ENCODE measurements at places on chromosomes 11 and 22.
A peak's percentile ranks its signal among the peaks of the same experiment; 100 is the strongest.

DNA sequence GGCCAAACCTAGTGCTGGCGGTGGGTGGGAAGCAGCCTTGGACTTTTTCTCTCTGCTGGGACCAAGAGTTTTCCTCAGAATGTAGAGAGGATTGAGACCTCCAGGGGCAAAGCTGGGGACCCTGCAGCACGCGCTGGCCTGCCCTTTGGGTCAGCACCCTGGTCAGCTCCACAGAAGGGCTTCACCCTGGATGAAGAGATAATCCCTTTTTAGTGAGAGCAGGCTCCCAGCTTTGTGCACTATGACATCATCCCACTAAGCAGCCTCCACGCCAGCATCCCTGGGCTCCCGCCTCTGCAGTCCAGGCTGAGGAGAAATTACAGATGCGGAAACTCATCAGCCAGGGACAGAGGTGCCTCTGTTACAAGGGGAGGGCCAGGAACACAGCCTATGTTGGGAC is 23.5 kb downstream of the DRICH1 start:
- DNase-seq: peak; percentile 14

GRCh38 chr11:27241311-27242122 is 121.5 kb downstream of the CCDC34 start:
- DNase-seq: peak; percentile 69

GRCh38 chr22:46810856-46811786 is 48.7 kb downstream of the TBC1D22A start:
- DNase-seq: no peak

GRCh38 chr11:8192016-8192895 is 23.4 kb upstream of the RIC3 start:
- DNase-seq: peak; percentile 68

GRCh38 chr11:15800111-15800800 is 556.1 kb downstream of the SOX6 start:
- DNase-seq: peak; percentile 58

DNA sequence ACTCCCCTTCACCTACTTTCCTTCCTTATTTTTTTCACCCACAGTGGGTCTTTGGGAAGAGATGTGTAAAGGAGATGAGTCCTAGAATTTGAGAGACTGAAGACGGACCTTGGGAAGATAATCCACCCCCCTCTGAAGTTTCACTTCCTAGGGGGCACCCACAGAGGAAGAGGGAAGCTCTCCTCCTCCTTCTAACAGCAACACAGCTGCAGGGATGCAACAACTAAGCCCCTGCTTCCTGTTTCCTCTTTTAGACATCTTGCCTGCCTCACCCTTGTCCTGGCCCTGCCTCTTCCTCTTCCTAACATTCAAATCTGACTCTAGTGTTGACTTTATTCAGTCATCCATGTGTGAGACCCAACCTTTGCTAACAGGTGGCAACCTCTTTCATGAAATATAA is 424.6 kb downstream of the BUD13 start:
- no peak for DNase-seq

DNA sequence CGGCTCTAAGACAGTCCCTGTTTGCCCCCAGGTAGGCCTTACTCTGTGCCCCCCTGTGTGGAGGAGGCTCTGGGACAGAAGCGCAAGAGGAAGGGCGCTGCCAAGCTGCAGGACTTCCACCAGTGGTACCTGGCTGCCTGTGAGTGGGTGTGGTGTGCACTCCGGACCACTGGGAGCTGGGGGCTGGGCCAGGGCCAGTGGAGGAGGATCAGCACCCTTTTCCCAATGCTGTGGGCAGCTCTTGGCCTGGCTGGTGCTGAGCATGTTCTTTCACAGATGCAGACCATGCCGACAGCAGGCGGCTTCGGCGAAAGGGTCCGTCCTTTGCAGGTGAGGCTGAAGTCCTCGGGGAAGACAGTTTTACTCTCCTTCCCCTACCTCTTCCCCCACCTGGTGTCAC is 3.7 kb downstream of the SCO2 start:
- no peak for DNase-seq

DNA sequence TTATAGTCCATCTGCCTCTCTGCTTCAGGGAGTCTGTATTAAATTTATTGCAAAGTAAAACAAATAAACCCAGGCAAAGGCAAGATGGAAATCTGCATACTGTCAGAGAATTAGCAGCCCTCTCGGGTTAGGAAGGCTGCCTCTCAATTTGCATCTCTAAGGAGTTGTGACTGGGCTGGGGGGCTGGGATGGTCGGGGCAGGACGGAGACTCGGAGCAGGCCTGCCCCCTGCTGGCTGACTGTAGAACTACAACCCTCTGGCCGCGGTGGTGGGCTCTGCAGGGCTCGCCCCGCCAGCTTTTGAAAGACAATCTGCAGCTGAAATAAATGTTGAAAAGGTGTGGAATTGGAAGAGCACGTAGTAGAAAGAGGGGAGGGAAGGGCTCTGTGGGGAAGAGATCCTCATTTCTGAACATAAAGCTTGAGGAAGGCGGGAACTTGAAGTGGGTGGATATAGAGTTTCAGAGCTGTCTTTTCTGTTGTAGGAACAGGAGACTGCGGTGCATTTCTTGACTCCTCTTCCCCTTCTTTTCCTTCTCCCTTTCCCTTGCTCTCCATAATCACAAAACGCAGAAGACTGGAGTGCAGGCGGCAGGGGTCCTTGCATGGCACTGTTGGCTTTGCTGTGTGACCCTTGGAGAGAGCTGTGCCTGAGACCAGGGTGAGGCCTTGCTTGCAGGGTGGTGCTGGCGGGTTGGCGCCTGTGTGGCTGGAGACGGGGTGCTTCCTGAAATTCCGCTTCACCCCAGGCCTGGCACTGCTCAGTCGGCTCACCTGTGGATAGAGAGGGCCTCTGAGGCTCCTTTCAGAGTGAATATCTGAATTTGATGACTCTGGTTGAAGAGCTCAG is 22.6 kb upstream of the PKNOX2 start:
- DNase-seq: peak; percentile 8

GRCh38 chr22:41848468-41848867 is 15.6 kb downstream of the SREBF2 start:
- peak; percentile 55 for DNase-seq

- DNase-seq: no peak
These were observed 7.2 kb upstream of the OAF start for GRCh38 chr11:120203626-120204025.

DNA sequence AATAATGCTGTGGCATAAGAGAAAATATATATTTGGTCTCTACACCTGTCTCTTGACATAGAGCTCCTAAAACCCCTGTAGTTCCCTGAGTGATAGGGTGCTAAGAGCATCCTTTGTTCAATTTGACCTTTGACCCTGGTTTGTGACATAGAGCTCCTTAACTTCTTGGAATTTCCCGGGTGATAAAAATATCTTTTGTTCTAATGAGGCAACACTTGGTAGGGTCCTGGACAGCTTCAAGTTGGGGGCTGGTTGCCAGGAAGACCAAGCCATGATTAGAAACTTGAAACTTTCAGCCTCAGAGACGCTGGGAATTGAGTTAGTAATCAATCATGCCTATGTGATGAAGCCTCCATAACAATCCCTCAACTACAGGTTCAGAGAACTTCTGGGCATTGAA is 105.4 kb downstream of the CASP12 start:
- DNase-seq: no peak

- no peak for DNase-seq
These were observed 63.6 kb downstream of the DHCR7 start for GRCh38 chr11:71384561-71384960.

GRCh38 chr11:32033491-32033890 is 57.4 kb upstream of the RCN1 start:
- peak; percentile 35 for DNase-seq

- no peak for DNase-seq
These were observed 183.3 kb downstream of the BLID start for GRCh38 chr11:121932646-121933185.

- DNase-seq: no peak
These were observed 196.4 kb downstream of the LARGE1 start for GRCh38 chr22:33723915-33724314.

- DNase-seq: no peak
These were observed 89.8 kb downstream of the FBXO7 start for GRCh38 chr22:32564170-32565001.

DNA sequence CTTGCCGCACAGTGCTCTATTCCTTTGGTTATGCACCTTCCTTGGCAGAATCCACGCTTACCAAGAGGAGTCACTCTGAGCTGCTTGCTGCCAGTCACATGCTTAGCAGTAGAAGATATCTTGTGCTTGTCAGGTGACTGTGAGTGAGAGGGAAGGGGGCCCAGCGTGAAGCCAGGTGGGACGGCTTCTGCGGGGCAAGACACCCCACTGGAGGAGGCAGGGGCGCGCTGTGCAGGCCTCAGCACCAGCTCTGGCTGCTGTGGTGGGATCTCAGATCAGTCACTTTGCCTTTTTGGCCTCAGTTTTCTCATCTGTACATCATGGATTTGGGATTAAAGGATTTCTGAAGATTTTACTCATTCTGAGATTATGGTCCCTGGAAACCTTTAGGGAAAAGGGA is 63.9 kb upstream of the B3GAT1 start:
- no peak for DNase-seq

- no peak for DNase-seq
These were observed 657 bp downstream of the CWC15 start for GRCh38 chr11:94972700-94973098.

GRCh38 chr22:37276776-37277175 is 5.5 kb upstream of the CYTH4 start:
- DNase-seq: peak; percentile 58

- DNase-seq: no peak
These were observed 352.7 kb downstream of the NTM start for GRCh38 chr11:131723088-131723487.

DNA sequence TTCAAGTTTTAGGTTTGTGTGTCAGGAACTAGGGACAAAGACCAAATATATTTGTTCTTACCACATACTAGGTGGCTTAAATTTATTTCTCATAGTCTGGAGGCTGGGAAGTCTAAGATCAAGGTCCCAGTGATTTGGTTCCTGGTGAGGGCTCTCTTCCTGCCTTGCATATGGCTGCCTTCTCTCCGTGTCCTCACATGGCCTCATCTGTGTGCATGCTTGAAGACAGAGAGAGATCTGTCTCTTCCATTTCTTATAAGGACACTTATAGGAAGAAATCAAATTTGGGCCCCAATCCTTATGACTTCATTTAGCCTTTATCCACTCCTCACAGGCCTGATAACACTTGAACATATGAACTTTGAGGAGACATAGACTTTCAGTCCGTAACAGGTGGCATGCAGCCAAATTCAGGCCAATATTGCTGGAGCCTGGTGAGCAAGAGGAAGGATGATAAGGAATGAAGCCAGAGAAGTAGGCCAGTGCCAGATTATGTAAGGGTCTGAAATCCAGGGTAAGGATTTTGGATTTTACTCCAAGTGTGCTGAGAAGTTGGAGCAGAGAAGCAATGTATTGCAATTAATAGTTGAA is 35.1 kb downstream of the TTC17 start:
- DNase-seq: peak; percentile 64

DNA sequence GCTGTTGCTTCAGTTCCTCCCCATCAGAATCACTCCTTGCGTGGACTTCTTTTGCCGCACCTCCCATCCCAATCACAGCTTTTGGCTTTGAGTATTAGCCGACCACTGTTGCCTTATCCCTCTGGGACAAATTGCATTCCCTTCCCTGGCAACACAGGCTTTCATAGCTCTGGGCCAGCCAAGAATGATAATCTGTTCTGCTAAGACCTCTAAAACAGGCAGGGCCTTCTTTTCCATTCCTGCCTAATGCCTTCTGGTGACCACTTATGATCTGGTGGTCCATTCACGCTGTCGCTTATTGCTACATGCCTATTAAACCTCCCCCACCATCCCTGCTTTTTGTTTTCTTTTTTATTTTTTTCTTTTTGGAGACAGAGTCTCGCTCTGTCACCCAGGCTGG is 9.6 kb downstream of the SEC14L2 start:
- no peak for DNase-seq

- no peak for DNase-seq
These were observed 21.1 kb downstream of the UBASH3B start for GRCh38 chr11:122676638-122677037.

- DNase-seq: no peak
These were observed 183.8 kb upstream of the NTM start for GRCh38 chr11:131186629-131187101.

DNA sequence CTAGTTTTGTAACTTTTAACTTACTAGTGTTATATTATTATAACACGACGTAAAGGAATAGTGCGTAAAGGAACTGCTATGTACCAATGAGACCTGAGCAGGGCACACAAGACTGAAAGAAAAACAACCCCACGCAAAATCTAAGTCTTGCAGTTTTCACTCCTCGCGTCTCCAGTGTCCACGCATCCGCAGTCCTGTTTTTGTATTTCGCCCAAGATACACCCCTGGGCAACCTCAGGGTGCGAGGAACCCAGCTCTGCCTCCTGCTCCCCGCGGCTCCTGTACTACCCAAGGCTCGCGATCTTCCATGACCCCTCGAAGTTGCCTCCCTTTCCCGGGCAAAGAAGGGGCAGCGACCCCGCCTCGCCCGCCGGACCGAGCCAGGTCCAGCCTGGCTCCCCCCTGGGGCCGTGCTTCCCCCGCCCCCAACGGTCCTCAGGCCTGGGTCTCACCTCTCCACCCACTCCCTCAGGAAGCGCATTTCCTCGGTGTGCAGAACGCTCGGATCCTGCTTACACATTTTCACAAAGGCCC is 393 bp downstream of the ST13 start:
- peak; percentile 51 for DNase-seq

- DNase-seq: peak; percentile 34
These were observed 54.3 kb upstream of the MUC15 start for GRCh38 chr11:26626346-26626745.

- DNase-seq: no peak
These were observed 2.0 kb upstream of the KCNJ1 start for GRCh38 chr11:128868841-128869671.

GRCh38 chr11:39932966-39933365 is 1526.5 kb downstream of the LRRC4C start:
- no peak for DNase-seq

DNA sequence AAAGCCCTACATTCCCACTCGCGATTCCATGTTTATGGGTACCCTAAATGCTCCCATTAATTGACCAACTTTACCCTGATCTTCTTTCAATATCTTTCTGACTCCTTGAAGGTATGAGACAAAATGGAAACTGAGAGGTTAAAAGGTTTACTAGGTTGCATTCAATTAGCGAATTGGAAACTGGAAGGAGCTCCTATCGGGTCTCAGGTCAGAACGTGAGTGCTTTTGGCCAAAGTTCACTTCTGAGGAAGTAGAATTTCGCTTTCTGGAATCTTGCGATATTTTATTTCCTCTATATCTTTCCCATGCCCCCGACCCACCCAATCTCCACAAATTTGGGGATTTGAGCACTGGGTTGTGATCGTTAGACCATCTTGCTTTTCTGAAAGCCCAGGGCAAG is 2.6 kb downstream of the EHF start:
- DNase-seq: no peak
